Globus pallidus (tissue), 1 donor: ENCODE measurements at places on chromosomes 11 and 22.

DNA sequence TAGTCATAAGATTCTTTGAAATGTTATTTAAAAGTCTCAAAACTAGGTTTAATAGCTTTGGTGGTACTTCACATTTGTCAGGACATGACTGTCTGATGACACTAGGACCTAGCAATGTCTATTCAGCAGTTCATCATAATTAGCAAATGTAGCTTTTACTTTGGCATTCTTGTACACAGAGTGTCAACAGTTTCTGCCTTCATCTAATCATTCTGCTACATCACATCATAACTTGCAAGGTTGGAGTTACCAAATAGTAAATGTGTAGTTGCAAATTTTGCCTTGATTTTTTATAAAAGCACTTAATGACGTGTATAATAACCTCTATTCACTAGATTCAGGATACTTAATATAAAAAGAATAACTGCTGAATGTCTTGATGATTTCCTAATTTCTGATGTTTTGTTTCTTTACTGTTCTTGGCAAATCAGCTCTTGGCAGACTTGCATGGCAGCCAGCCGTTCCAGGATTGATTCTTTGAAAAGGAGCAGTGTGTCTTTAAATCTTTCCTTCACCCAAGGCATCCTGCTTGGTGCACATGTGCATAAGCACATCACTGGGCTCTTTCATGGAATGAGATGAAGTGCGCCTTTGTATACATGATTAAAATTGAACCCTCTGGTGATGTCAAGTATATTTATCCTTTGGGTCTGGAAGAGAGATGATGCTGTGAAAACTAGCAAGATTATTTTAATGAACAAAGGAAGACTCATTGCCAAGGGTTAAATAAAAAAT lies 12.2 kb downstream of the FBXO7 start:
- DNase-seq = peak; percentile 86

- no peak for DNase-seq
These were observed 38.7 kb upstream of the CRTAM start for GRCh38 chr11:122799406-122800105.

DNA sequence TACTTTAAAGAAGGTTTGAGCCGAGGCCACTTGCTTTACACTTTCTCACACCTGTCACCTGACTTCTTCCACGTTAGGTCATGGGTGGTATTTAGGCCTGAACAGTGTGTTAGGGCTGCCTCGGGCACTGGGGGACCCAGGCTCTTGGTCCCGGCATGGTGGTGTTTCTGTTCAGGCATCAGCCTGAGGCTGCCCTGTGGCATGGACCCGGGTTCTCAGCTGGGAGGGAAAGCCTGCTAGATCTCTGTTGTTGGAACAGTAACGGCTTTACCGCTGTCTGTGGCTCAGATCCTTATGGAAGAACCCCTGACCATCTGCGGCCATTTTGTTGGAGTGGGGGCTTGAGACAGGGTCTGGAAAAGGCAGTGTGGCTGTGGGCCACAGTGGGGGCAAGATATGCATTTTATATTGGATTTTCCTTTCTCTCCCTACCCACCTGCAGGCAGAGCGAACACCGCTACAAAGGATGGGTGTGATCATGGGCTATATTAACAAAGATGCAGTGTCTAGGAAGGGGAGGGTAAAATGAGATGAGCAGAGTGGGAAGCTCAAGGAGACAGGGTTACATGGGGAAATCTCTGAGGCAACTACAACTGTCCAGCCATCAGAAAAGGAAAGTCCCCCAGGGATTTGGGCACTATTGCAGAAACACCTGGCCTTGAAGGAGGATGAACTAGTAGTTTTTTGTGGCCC lies 1.6 kb upstream of the KCNJ11 start:
- no peak for DNase-seq

DNA sequence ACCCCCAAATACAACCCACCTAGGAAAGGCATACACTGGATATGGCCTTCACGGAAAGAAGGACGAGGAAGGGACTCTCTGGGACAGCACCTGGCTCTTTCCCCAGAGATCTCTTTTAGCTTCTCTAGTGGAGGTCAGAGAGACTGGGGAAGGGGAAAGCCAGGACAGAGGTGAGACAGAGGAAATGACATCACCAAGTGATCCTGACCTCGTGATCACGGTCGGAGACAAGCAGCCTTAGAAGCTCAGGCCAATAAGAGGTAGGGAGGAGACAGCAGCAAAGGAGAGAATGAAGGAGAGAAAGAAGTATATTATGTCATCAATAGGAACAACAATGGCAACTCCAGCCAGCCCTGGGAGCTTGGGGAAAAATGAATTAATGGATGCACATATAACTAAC lies 15.4 kb upstream of the TMPRSS13 start:
- DNase-seq = no peak

GRCh38 chr22:25546751-25547150 lies 17.7 kb upstream of the GRK3 start:
- DNase-seq = no peak

GRCh38 chr11:64367931-64368672 lies 9.1 kb downstream of the RPS6KA4 start:
- no peak for DNase-seq

- no peak for DNase-seq
These were observed 24.4 kb upstream of the CBX7 start for GRCh38 chr22:39176714-39177455.

DNA sequence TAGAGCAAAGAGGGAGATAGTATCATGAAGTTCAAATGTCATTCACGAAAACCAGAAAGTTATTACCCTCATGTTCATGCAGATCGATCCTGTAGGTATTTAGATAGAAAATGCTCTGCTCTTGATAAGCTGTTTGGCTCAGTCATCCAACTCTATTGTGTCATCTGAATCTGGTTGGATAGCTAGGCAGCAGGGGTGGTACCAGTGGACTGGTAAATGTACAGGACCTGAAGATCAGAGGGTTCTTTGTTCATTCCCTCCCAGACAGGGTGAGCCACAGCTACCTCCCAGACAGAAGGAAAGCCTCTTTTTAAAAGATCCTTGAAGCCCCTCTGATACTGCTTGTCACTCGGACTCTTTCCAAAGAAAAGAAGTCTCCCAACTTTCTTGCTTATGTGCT lies 29.8 kb upstream of the DRD2 start:
- peak; percentile 79 for DNase-seq

- DNase-seq = no peak
These were observed at the start of gene INS for GRCh38 chr11:2160736-2161259. INS (minus strand) TSS chr11:2161209; CDS start chr11:2160971, 238 bp downstream.

DNA sequence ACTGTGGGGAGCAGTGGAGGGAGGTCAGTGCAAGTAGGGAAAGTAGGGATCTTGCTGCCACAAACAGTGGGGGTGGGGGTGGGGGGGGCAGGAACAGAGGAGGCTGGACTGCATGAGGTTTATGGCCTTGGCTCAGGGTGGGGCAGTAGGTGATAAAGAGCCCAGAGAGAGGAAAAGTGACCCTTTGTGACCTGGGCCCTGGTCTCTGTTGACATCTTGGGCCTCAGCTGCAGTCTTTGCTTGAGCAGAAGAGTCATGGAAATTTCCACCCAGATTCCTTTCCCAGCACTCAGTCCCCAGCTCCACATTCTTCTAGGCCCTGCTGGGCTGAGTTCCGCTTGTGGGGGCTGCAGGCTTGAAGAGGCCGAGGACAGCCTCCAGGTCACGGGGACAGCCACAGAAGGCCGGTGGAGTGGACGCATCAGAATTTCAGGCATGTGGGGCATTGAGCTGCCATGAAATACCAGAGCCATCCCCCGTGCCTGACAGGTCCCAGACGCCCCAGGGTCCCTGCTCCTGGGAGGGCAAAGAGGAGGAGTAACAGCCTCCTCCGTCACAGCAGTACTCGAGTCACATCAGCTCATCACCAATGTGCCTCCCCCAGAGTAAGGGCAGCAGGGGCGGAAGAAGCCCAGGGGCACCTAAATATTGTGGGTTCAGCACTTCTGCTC lies 9.7 kb upstream of the MALAT1 start:
- DNase-seq = peak; percentile 73

DNA sequence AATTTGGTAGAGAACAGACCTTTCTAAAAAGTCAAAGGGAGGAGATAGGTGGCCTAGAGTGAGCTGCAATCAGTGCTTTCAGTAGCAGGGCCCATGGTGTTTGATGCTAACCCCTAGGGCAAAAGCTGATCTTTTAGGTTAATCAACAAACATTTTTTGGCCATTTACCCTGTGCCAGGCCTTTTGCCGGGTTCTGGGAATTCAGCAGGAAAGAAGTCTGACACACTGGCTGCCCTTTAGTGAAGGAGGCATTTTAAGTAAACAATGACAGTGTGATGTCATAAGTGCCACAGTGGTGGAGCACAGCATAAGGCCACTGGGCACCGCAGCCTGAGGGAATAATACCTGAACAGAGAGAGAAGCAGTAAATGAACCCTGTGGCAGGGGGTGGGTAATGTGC lies 29.0 kb downstream of the C22orf31 start:
- no peak for DNase-seq

DNA sequence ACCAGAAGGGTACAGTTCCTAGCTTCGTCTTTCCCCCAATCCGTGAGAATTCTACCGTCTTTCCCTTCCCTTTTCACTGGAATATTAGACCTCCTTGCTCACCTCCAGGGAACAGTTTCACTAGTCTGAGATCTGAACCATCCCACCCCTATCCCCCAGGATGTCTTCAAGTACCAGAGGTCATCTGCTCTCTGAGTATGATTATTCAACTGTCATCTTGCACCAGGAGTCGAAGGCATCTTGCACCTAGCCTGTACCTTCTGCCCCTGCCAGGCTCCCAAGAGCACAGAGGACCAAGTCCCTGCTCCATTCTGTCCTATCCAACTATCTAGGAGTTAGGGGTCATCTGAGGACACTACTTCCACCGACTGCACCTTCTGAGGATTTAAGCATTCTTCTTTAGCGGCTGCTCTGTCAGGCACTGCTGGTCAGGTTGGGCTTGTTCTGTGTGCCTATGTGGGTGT lies 804 bp downstream of the ACER3 start:
- DNase-seq = no peak

DNA sequence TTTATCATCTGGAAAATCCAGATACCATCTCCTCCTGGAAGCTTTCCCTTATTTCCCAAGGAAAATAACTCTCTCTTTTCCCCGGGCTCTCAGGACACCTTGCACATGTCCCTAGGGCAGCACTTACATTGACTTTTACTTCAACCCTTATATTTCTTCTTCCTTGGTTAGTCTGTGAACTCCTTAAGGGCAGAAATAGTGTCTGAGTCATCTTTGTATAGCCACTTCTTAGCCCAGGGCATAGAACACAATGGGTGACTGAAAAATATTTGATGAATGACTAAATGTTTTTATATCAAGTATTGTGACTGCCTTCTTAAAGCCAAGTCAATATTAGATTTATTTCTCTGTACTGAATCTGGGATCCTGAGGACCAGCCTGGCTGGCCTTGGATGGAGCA lies 45.4 kb upstream of the MYOD1 start:
- no peak for DNase-seq

DNA sequence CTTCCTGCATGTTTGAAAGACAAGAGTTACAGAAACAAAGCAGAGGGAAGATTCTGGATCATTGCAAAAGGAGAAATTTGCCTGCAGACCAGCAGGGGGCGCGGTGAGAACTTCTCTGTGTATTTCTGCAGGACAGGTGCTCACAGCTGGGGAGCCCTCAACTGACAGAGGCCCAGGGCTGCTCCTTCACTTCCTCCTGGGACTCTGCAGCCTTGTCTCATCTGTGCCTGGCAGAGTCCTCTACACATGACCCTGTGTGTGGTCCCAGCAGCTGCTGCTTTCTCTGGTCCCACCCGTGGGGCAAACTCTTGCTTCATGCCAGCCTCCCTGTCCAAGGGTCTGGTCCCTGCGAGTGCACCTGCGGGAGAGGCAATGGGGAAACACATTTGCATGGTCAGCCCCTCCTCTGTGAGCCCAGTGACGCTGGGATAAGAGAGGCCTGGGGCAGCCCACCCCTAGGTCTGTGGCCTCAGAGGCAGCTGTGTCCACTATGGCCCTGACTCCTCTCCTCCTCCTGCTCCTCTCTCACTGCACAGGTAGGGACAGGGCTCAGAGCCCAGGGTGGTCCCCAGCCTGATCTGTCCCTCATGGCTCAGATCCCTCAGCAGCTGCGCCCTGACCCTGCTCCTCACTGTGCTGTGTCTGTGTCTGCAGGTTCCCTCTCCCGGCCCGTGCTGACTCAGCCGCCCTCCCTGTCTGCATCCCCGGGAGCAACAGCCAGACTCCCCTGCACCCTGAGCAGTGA lies 43.2 kb upstream of the VPREB1 start:
- DNase-seq = peak; percentile 8

DNA sequence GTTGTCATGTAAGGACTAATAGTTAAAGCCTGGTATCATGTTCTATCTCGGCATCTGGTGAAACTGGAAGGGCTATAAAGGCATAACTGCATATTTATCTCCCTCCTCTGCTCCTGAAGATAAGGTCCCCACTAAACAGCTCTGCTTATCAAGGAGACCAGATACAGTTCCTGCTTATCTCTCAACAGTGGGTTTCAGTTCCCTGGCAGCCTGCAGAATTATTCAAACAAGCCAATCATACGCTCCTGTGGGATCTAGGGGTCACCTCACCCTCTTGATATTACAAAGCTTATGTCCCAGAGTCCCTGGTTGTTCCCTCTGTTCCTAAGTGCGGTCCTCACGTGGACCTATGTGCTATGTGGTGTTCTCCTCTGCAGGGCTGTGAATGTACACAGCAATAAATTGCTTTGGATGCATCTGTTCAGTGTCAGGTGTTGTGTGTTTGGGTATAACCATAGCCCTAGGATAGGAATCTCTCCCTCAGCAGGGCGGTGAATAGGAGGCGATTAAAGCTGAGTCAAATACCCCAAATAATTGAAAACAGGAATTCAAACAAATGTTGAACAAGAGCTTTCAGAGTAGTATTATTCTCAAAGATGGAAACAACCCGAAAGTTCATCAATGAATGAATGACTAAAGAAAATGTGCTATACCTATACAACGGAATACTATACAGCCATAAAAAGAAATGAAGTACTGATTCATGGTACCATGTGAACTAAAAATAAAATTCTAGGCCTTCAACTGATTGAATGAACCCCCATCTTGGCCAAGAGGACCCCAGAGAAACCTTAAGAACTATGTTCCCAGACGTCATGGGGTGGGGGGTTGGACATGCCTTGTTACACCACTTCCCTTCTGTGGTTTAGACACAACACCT lies 3.1 kb upstream of the OOSP4A start:
- DNase-seq = no peak

- no peak for DNase-seq
These were observed 113.4 kb downstream of the GAB2 start for GRCh38 chr11:78304201-78304600.

DNA sequence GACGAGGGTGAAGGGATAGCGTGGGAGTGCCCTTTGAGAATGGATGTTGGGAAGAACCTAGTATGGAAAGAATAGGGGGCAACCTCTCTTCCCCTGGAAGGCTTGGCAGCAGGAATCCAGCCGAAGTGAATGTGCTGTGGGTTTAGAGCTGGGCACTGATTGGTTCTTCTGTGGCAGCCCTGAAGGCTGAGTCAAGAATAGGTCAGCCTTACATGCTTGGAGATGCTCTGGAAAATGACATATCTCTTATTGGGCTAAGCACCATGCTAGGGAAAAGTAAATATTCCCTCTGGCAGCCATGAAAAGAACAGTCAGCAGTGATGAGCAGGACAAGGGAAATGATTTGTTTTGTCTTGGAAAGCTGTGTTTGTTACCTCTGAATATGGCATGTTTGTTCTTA lies 149.5 kb downstream of the COMMD9 start:
- no peak for DNase-seq

GRCh38 chr22:37229012-37229804 lies 14.9 kb downstream of the RAC2 start:
- no peak for DNase-seq

GRCh38 chr11:19116276-19116970 lies 545 bp upstream of the ZDHHC13 start:
- DNase-seq = no peak
